K562 (cell line): ENCODE measurements at places on chromosomes 3 and 15. TPM values are rescaled to one million over a fixed set of nuclear protein-coding genes. Genes with fewer than 3 reads are reported as not detected.

The ATP13A5 gene
- total RNA-seq, result not detected in 2 replicates

The TRAT1 gene
- 0.16 TPM in 1 of 2 replicates, not detected in the other for total RNA-seq

The XCR1 gene
- total RNA-seq, result not detected in 2 replicates

The CD80 gene
- total RNA-seq, result 4.4 and 4.8 TPM in 2 replicates

The ZNF80 gene
- not detected in 2 replicates for total RNA-seq

- no peaks in the 10 kb centered on the region for H3K27me3 ChIP-seq
- H3K36me3 ChIP-seq, result no peaks in the 10 kb centered on the region
Measured at GRCh38 chr3:134610432-134611385, 40.1 kb downstream of the KY start.

DNA sequence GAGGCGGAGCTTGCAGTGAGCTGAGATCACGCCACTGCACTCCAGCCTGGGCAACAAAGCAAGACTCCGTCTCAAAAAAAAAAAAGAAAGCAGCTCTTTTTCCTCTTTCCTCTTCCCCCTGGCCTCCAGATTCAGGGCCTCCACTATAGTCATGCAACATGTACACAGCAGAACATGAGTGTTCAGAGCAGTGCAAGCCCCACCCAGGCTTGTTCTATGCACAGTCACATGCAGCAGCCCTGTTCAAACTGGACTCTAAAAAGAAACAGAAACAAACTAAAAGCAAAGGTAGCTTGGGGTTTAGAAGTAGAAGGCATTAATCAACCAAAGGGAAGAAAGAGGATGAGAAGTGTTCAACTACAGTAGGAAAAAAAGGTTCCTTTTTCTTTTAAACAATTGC is 11.8 kb downstream of the SHQ1 start:
- H3K36me3 ChIP-seq, result peaks cover 57% of the 10 kb centered on the region; the same call in 2 of the 3 replicates
- peaks cover 7% of the 10 kb centered on the region; the same call in 1 of the 3 replicates for H3K4me1 ChIP-seq
- no peak overlapping the region for H3K4me3 ChIP-seq
- DNase-seq, result no peak
- no peaks in the 10 kb centered on the region for H3K27me3 ChIP-seq

DNA sequence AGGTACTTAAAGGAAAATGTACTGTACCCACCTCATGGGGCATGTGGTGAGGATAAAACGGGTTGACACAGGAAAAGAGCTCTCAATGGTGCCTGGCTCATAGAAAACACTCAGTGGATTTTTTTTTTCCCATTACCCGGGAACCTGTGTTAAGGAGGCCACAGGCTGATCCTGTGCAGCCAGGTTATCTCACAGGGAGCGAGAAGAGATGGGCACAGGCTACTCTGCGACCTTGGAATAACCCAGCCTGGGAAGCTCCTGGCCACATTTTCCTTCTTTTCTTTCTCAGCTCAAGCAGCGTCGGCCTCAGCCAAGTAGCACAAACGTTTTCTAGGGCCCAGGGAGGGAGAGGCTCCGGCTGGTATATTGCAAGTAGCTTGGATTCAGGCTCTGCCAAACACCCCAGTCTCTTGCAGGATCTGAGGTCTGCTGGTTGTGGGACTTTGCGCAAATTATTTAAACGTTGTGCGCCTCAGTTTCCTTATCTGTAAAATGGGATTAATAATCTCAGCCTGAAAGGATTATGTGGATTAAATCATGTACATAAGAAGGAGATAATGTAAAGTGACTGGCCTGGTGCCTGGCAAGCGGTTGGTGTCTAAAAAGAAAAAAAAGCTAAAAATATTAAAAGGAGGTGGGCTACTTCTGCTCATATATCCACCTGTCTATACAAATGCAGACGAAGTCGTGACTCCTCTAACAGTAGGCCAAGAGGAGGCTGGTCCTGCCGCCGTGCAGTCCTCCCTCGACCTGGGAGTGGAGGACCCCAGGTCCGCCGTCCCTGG is 2.2 kb downstream of the FURIN start:
- peaks cover 76% of the 10 kb centered on the region for H3K4me1 ChIP-seq
- peak overlapping the region; percentile 78 for H3K4me3 ChIP-seq
- H3K27ac ChIP-seq, result peak overlapping the region; percentile 96

DNA sequence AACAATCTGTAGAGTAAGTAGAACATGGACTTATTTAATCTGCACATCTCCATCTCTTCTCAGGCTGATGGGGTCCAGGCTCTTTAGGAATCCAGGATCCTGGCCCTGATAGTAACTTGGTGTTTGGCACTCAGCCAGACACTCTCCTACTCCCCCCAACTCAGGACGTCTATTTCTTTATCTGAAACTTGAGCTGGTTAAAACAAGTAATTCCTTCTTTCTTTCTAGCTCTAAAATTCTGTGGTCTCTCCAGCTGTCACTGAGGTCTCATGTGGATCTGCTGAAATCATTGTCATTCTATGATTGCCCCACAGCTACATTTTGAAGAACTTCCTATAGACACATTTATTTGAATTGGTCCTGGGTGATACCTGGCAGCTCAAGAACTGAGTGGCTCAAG is 59.0 kb downstream of the TP63 start:
- no peak for DNase-seq
- H3K27ac ChIP-seq, result no peak overlapping the region
- no peaks in the 10 kb centered on the region for H3K36me3 ChIP-seq
- H3K4me3 ChIP-seq, result no peak overlapping the region
- no peaks in the 10 kb centered on the region for H3K4me1 ChIP-seq

GRCh38 chr3:62032738-62033137 is 340.6 kb downstream of the FEZF2 start:
- no peaks in the 10 kb centered on the region for H3K4me1 ChIP-seq
- DNase-seq, result no peak
- H3K36me3 ChIP-seq, result no peaks in the 10 kb centered on the region
- H3K4me3 ChIP-seq, result no peak overlapping the region

DNA sequence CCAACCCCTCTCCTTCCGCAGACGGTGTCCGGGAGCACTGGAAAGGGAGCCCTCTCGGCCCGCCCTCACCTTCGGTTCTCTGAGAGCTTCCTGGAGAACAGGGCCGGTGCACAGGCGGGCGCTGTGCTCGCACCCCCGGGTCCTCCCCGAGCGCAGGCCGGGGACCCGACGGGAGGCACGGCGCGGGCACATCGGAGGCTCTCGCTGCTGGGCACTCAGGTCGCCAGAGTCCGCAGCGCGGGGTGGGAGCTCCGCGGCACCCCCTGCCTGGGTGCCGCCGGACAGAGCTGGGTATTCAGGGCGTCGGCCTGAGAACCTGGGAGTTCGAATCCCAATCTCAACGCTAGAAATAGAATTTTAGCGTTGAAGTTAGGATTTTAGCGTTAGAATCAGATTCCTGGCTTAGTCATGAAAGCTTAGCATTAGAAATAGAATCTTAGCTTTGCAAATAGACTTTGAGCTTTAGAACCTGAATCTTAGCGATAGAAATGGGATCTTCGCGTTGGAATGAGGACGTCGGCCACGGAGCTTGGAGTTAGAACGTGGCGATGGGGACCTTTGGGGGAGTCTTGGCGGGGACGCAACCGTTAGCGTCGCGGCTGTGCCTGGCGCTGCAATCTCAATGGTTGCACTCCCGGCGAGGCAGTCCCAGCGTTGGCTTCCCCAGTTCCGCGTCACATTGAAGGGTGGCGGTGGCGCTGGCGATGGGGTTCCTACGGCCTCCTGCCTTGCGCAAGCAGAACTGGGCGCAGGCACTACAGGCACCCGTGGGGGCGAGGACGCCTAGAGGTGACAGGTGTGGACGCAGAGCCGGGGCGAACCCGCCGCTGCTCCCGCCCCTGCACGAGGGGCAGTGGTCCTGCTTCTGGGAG is 549 bp downstream of the TRH start:
- peaks cover 11% of the 10 kb centered on the region for H3K4me1 ChIP-seq
- no peak for DNase-seq
- H3K4me3 ChIP-seq, result no peak overlapping the region
- H3K27ac ChIP-seq, result no peak overlapping the region
- peaks cover 11% of the 10 kb centered on the region; the same call in 2 of the 3 replicates for H3K27me3 ChIP-seq

- H3K27ac ChIP-seq, result no peak overlapping the region
- DNase-seq, result no peak
- H3K27me3 ChIP-seq, result peaks cover 13% of the 10 kb centered on the region; the same call in 1 of the 2 replicates
- H3K4me3 ChIP-seq, result no peak overlapping the region
- no peaks in the 10 kb centered on the region for H3K4me1 ChIP-seq
Measured at GRCh38 chr15:60343221-60343970, 54.4 kb downstream of the ANXA2 start.
